Smooth muscle cell of the pulmonary artery (primary cell): ENCODE measurements at places on chromosomes 12 and 14. TPM values are rescaled to one million over a fixed set of nuclear protein-coding genes. Genes with fewer than 3 reads are reported as not detected.

The ZNF385A gene
- 1.8 and 2.2 TPM in 2 replicates for total RNA-seq

The RNASE2 gene
- not detected in 2 replicates for total RNA-seq

The HOXC11 gene
- not detected in 2 replicates for total RNA-seq

The ENTPD5 gene
- 15.7 and 21.9 TPM in 2 replicates for total RNA-seq

The SYNDIG1L gene
- under 0.01 TPM in 1 of 2 replicates, not detected in the other for total RNA-seq

The IGF1 gene
- total RNA-seq, result 0.39 TPM in 1 of 2 replicates, not detected in the other
